Mammary epithelial cell (primary cell): ENCODE measurements at places on chromosomes 2 and 18. TPM values are rescaled to one million over a fixed set of nuclear protein-coding genes. Genes with fewer than 3 reads are reported as not detected.

Gene DUSP2
- total RNA-seq, result 1.8 and 2.0 TPM in 2 replicates

Gene ING5
- total RNA-seq, result 9.8 TPM

Gene CXCR2
- not detected in 2 replicates for total RNA-seq

Gene ANKRD29
- total RNA-seq, result 7.5 and 12.6 TPM in 2 replicates

Gene LRRTM1
- total RNA-seq, result not detected in 2 replicates

Gene ZEB2
- total RNA-seq, result 0.50 TPM

Gene INSIG2
- total RNA-seq, result 10.5 TPM

Gene IL37
- total RNA-seq, result not detected

Gene GREB1
- 1.9 and 2.1 TPM in 2 replicates for total RNA-seq

Gene GALNT14
- total RNA-seq, result 25.4 and 29.9 TPM in 2 replicates

Gene GPC1
- total RNA-seq, result 238 and 257 TPM in 2 replicates

Gene MAP4K3
- total RNA-seq, result 43.3 TPM

Gene C2orf78
- total RNA-seq, result not detected in 2 replicates

Gene ARHGAP28
- total RNA-seq, result 9.0 TPM

Gene LYPD6B
- 0.33 and 2.1 TPM in 2 replicates for total RNA-seq

Gene PID1
- total RNA-seq, result 1.2 TPM
